ENCODE measurements at places on chromosomes 1 and 21.

- DNase-seq: no peak
These were observed 43.3 kb downstream of the FAAP20 start for GRCh38 chr1:2151252-2151651.

- no peak for DNase-seq
These were observed 23.2 kb upstream of the SLC30A1 start for GRCh38 chr1:211601982-211602670.

- no peak for DNase-seq
These were observed 31.8 kb downstream of the APP start for GRCh38 chr21:26138615-26139257.

GRCh38 chr1:15902882-15903281, 55.4 kb downstream of the SPEN start:
- no peak for DNase-seq

DNA sequence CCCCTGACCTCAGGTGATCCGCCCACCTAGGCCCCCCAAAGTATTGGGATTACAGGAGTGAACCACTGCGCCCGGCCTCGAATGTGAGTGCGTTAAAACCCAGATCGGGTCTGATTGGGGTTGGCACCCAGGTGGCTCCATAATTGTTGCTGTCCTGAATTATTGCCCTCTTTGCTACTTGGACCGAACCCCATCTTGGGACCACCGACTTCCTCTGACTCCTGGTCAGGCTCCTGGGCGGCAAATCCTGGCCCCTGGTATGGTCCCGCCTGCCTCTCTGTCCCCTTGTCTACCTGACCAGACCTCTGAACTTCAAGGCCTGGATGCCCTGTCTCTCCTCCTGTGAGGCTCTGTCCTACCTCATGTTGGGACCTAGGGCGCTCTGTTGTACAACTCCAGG, 32.8 kb downstream of the L1TD1 start:
- no peak for DNase-seq

DNA sequence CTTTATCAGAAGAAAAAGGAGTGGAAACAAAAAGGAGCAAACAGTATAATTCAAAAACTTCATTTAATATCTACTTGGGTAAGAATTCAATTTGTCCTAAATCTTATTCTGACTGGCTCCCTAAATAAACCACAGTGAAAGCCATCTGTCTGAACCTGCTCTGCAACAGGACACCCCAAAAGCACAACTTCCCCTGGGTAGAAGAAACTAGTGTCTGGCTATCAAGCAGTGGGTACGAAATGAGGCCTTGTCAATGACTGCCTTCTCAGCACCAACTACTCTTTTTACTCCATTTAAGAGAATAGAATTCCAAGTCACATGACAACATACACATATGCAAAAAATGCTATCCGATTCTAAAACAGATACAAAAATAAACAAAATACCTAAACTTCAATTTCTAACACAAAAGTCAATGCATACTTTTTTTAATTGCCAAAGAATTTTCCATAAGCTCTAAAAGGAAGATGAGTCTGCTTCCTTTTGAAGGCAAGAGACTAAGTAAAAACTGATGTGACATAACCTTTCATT, 206.8 kb downstream of the SLC45A1 start:
- no peak for DNase-seq

DNA sequence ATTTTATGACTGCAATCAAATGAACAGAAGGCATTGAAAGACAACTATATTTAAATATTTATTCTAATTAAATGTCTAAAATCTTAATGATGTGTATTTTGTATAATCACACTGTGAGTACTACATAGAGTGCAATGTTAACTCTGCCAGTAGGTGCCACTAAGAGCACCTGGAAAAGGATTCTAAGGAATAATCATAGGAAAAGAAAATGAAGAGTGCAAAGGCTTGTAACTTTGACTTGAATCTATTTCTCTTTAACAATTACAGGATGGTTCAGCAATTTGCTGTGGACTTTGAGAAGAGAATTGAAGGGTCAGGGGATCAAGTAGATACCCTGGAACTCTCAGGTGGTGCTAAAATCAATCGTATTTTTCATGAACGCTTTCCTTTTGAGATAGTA, 200.4 kb downstream of the DNM3 start:
- DNase-seq: no peak

- DNase-seq: no peak
These were observed 31.5 kb upstream of the KCNK1 start for GRCh38 chr1:233582439-233582838.

GRCh38 chr1:198771563-198772153, 132.8 kb downstream of the PTPRC start:
- DNase-seq: no peak

DNA sequence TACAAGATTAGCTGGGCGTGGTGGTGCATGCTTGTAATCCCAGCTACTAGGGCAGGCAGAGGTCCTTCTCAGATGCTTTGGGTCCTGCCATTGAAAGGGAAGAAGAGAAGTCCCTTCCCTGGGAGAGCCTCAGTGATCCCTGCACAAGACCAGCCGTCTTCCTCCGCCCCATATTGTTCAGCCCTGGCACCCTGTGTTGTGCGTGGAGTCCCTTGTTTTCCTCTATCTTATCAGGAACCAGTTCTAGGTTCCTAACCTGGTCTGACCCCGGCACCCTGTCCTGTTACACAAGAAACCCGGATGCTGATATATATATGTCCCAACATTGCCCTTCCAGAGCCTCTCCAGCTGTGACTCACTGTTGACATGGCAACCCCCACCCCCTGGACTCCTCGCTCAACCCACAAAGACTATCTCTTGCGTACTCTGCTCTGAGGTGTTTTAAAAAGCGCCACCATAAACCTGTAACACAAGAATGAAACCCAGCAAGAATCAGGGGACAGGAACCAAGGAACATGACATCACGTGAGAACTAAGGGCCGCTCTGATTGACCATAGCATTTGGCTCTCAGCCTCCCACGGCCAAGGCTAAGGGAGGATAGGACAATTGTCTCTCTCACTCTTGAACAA, 4.8 kb downstream of the MX2 start:
- DNase-seq: no peak

GRCh38 chr21:23374155-23374554, 2233.1 kb downstream of the MRPL39 start:
- DNase-seq: no peak

DNA sequence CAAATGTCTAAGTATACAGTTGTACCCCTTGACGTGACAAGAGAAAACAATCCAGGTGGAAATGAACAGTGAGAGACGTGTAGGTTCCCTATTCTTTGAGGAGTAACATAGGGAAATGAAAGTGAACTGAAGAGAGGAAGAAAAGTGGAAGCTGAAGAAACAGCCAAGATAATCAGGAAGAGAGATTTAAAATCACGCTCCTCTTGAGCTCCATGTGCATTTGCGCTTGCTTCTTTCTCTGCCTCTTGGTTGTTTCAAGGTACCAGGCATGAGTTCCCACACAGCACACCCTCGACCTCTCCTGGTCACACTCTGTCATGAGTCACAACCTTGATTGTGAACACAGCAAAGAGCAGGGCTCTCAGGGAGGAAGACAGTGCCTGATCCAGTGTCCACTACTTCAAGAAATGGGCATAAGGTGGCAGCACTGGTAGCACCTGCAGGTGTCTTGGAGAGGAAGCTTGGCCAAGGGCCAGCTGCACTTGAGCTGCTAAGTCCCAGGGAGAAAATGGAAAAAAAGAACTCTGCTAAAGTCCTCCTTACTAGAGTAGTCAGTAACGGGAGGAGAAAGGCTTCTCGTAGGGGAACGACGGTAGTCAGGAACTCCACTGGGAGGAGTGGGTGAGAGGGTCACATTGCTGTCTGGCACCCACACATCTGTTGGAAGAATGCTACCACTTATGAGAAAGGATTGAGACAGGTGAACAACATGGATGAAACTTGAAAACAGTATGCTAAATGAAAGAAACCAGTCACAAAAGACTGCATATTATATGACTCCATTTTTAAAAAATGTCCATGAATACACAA, 18.3 kb upstream of the ARID1A start:
- peak; percentile 57 for DNase-seq

- DNase-seq: no peak
These were observed 18.6 kb downstream of the PTTG1IP start for GRCh38 chr21:44854664-44855446.

- no peak for DNase-seq
These were observed 24.8 kb upstream of the OR2B11 start for GRCh38 chr1:247482747-247483146.

- DNase-seq: no peak
These were observed 35.0 kb downstream of the PLD5 start for GRCh38 chr1:242489545-242489944.

- no peak for DNase-seq
These were observed 9.8 kb upstream of the FNBP1L start for GRCh38 chr1:93437976-93438605.

GRCh38 chr1:68158837-68159236, 73.5 kb downstream of the WLS start:
- no peak for DNase-seq

DNA sequence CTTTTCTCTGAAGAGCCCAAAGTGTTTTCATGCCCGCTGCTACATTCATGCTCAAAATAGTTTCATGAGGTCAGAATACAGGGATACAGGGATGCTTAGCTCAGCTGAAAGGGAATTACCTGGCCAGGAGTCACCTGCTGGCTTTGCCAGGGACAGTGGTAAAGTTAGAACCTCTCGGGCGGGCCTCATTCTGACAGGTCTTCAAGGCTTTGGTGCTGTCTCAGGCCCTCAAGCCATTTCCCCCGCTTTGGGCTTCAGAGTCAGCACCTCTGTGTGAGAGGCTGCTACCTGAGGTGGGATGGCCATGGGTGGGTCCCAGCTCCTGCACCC, 5.5 kb downstream of the RASSF5 start:
- no peak for DNase-seq

- DNase-seq: no peak
These were observed 154.2 kb downstream of the ASTN1 start for GRCh38 chr1:177010211-177010825.

DNA sequence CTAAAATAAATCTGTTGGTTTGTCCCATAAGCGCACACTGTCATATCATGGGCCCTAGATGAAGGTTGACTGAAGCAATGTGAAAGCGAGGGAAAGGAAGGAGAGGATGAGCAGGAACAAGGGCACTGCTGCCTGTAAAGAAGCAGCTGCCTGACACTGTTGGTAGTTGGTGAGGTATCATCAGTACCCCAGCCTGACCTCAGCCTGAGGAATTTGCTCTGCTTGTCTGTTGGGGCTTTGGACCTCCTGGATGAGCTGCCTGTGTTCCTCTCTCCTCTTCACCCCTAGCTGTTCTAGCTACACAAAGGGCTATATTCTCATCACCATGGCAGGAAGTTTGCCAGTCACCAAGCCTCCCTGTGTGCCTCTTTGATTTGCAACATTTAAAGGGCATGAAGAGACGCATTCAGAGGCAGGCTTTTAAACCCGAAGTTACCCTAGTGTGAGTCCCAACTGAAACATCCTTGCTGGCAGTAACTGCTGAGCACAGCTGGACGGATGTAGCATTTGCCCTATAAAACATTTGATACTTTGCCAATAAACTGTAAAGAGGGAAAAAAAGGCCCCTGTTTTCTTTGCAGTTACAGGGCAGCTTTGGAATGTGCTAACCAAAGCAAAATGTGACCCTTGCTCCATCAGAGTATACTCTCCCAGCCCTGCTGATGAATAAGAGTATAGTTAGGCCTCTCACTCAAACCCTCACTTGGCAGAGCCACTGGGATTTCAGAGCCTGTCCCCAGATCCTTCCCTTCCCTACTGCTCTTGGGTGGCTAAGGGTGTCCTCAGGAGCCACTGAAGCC, 22.2 kb upstream of the SPATA6 start:
- no peak for DNase-seq

- DNase-seq: no peak
These were observed 366.3 kb downstream of the HHAT start for GRCh38 chr1:210695026-210695425.

- no peak for DNase-seq
These were observed 7.1 kb upstream of the NES start for GRCh38 chr1:156684227-156684782.

DNA sequence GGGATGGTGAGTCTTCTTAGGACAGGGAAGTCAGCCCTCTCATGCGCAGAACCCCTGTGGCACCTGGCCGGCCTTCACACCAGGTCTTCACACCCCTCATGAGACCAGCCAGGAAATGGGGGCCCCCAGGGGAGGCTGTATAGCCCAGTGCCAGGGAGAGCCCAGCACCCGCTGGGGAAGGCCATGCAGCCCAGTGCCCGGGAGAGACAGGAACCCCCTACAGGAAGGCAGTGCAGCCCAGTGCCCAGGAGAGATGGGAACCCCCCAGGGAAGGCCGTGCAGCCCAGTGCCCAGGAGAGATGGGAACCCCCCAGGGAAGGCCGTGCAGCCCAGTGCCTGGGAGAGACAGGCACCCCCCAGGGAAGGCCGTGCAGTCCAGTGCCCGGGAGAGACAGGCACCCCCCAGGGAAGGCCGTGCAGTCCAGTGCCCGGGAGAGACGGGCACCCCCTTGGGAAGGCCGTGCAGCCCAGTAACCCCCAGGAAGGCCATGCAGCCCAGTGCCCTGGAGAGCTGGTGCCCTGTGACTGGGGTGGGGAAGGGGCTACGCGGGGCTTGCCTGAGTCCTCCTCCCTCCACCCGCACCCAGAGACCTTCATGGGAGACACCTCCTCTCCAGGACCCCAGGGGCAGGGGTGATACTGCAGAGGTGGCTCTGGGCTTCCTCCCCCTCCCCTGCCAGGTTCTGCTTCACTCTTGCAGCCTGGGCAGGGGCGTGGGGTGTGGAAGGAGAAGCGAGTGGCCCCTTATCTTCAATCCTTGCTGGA, 110.5 kb upstream of the COL6A1 start:
- no peak for DNase-seq

GRCh38 chr1:6010554-6010953, 18.3 kb upstream of the NPHP4 start:
- no peak for DNase-seq

GRCh38 chr1:18828224-18828623, 31.2 kb downstream of the TAS1R2 start:
- no peak for DNase-seq

- DNase-seq: no peak
These were observed 83.0 kb upstream of the ATF3 start for GRCh38 chr1:212525479-212526110.

GRCh38 chr1:232367293-232367692, 262.6 kb downstream of the SIPA1L2 start:
- no peak for DNase-seq

- no peak for DNase-seq
These were observed 240.1 kb downstream of the RHOU start for GRCh38 chr1:228975238-228975907.

GRCh38 chr1:198845271-198845670, 206.4 kb downstream of the PTPRC start:
- DNase-seq: no peak

GRCh38 chr1:209901211-209901610, 36.8 kb upstream of the SYT14 start:
- DNase-seq: no peak

- DNase-seq: peak; percentile 83
These were observed 61.5 kb upstream of the WLS start for GRCh38 chr1:68293609-68294366.

- DNase-seq: no peak
These were observed 10.5 kb downstream of the SLC2A1 start for GRCh38 chr1:42947965-42948732.

GRCh38 chr1:170204121-170204520, 58.4 kb downstream of the NTMT2 start:
- DNase-seq: no peak

All from WTC11 (cell line).